Immature natural killer cell (primary cell): ENCODE measurements at places on chromosomes 6 and 20. TPM values are rescaled to one million over a fixed set of nuclear protein-coding genes. Genes with fewer than 3 reads are reported as not detected.

DNA sequence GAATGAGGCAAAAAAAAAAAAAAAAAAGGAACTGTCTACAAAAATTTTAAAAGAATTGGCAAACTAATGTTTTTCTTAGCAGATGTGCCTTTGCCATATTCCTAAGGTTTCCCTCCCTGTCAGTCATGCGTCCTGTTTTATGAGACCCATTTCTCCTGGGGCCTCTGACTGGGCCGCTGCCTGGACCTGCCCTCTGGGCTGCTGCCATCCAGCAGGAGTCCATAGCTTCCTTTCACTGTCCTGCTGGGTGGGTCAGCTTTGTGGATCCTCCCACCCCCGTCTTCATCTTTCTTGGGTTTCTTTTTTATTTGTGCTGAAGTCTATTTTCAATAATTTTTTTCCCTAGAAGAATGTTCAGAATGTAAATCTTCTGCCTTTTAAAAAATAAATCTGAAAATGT is 110.8 kb upstream of the SCP2D1 start:
- no peak overlapping the region for H3K4me3 ChIP-seq
- H3K36me3 ChIP-seq, result no peaks in the 10 kb centered on the region
- DNase-seq, result no peak
- H3K27me3 ChIP-seq, result no peaks in the 10 kb centered on the region
- peaks cover 13% of the 10 kb centered on the region for H3K4me1 ChIP-seq

The CLVS2 gene
- polyA plus RNA-seq, result not detected

- H3K27me3 ChIP-seq, result peaks cover 4% of the 10 kb centered on the region
- no peaks in the 10 kb centered on the region for H3K4me1 ChIP-seq
- no peak overlapping the region for H3K27ac ChIP-seq
Observed at GRCh38 chr6:10460096-10460495, 45.2 kb upstream of the TFAP2A start.

The DEF6 gene
- polyA plus RNA-seq, result 90.7 TPM

GRCh38 chr20:2252419-2252997 is 43.3 kb upstream of the TGM3 start:
- no peak overlapping the region for H3K4me3 ChIP-seq
- no peak overlapping the region for H3K27ac ChIP-seq
- peaks cover 5% of the 10 kb centered on the region for H3K27me3 ChIP-seq
- H3K36me3 ChIP-seq, result no peaks in the 10 kb centered on the region
- no peaks in the 10 kb centered on the region for H3K4me1 ChIP-seq

The COL9A3 gene
- polyA plus RNA-seq, result 0.87 TPM

- DNase-seq, result no peak
- peaks cover 4% of the 10 kb centered on the region for H3K36me3 ChIP-seq
- no peak overlapping the region for H3K27ac ChIP-seq
- no peaks in the 10 kb centered on the region for H3K27me3 ChIP-seq
- no peak overlapping the region for H3K4me3 ChIP-seq
Observed at GRCh38 chr6:14743474-14744211, 502.2 kb upstream of the JARID2 start.

DNA sequence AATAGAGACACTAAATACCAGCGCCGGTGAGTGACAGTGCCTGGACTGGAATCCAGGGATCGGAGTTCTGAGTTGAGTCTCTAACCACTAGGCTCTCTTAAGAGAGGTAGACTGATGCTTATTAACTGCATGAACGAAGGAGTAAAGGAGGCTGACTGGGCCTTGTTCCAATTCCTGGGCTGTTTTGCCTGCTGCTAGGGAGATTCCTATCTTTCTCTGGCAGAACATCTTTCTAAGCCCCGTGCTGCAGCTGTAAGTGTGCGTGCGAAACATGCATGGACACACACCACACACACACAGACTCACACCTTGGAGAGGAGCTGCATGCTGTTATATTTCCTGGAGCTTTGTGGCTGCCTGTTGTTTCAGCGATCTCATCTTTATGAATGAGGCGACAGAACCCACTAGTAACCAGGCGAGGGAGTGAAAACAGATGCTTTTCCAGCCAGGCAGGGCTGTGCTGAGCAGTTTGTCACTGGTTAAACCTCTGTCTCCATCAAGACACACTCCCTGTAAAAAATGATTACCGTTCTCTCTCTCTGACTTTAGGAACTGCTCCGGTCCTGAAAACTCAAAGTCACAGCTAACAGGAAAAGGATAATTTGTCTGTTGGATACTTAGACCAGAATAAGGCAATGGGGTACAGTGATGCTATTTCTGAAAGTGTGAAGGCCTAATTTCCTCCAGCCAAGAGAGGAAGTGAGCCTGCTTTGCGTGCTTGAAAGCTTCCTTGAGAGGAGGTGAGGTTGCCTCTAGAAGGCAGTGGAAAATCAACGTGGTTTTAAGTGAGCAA is 157.4 kb upstream of the ZNF217 start:
- H3K4me3 ChIP-seq, result peak overlapping the region; percentile 79
- peaks cover 6% of the 10 kb centered on the region for H3K27me3 ChIP-seq
- H3K4me1 ChIP-seq, result peaks cover 69% of the 10 kb centered on the region
- H3K36me3 ChIP-seq, result no peaks in the 10 kb centered on the region
- H3K27ac ChIP-seq, result peak overlapping the region; percentile 95

DNA sequence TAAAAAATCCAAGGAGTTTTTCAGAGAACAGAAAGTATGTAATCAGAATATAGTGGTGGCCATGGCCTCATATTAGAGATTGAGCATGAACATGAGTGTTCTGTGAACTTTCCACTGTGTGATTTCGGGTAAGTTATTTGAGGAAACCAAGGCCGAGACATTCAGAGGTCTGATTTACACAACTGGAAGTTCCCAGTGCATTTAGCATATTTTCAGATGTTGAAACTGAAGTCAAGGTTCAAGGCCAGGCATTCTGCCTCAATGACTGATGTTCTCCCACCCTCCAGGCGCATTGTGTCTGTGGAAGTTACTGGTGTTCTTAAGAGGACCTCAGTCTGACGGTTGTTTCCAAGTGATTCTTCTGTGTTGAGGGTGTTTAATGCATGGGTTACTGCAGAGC is 26.2 kb downstream of the RNF144B start:
- no peak overlapping the region for H3K4me3 ChIP-seq
- no peak overlapping the region for H3K27ac ChIP-seq
- no peaks in the 10 kb centered on the region for H3K36me3 ChIP-seq

GRCh38 chr6:123619156-123619555 is 17.6 kb downstream of the TRDN start:
- H3K27me3 ChIP-seq, result peaks cover 2% of the 10 kb centered on the region
- H3K36me3 ChIP-seq, result no peaks in the 10 kb centered on the region
- H3K27ac ChIP-seq, result no peak overlapping the region
- H3K4me3 ChIP-seq, result no peak overlapping the region
- no peak for DNase-seq
- no peaks in the 10 kb centered on the region for H3K4me1 ChIP-seq

The GCNT2 gene
- not detected for polyA plus RNA-seq
